ENCODE measurements at places on chromosomes 5 and 9. TPM values are rescaled to one million over a fixed set of nuclear protein-coding genes. Genes with fewer than 3 reads are reported as not detected.

GRCh38 chr5:90546216-90546837, 12.3 kb upstream of the ADGRV1 start:
- H3K27me3 ChIP-seq = peaks cover 2% of the 10 kb centered on the region
- no peaks in the 10 kb centered on the region for H3K36me3 ChIP-seq
- DNase-seq = no peak
- no peak overlapping the region for H3K27ac ChIP-seq
- H3K4me1 ChIP-seq = no peaks in the 10 kb centered on the region
- no peak overlapping the region for H3K4me3 ChIP-seq

GRCh38 chr9:77651203-77651602, 3.1 kb upstream of the GNA14 start:
- peaks cover 20% of the 10 kb centered on the region for H3K4me1 ChIP-seq
- DNase-seq = no peak
- H3K27ac ChIP-seq = no peak overlapping the region
- H3K36me3 ChIP-seq = no peaks in the 10 kb centered on the region

SLC1A1 gene
- 0.66 TPM for total RNA-seq

- no peak overlapping the region for H3K4me3 ChIP-seq
- H3K36me3 ChIP-seq = no peaks in the 10 kb centered on the region
- no peaks in the 10 kb centered on the region for H3K27me3 ChIP-seq
- no peak overlapping the region for H3K27ac ChIP-seq
- no peaks in the 10 kb centered on the region for H3K4me1 ChIP-seq
- DNase-seq = peak; percentile 72
Measured at GRCh38 chr9:642014-642413, 199.5 kb upstream of the DMRT1 start.

ITK gene
- 0.13 TPM for total RNA-seq

GKAP1 gene
- total RNA-seq = 11.8 TPM

DNA sequence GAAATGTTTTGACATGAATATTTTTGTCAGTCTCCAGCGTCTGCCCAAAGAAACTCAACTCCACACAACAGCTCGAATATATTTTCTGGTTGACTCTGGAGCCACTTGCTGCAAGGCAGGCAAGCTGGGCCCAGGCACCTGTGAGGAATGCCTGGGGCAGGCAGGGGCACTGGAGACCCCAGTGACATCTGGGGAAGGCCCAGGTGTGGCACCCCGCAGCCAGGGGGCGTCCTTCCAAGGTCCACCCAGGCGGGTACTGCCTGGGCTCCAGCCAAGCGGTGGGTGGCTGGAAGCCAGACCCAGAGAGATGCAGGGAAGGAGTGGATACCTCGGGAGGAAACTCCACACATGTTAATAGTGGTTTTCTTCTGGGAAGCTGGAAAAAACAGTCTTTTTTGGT, 125.9 kb downstream of the PHF2 start:
- no peak overlapping the region for H3K4me3 ChIP-seq
- no peaks in the 10 kb centered on the region for H3K36me3 ChIP-seq
- H3K4me1 ChIP-seq = no peaks in the 10 kb centered on the region

DNA sequence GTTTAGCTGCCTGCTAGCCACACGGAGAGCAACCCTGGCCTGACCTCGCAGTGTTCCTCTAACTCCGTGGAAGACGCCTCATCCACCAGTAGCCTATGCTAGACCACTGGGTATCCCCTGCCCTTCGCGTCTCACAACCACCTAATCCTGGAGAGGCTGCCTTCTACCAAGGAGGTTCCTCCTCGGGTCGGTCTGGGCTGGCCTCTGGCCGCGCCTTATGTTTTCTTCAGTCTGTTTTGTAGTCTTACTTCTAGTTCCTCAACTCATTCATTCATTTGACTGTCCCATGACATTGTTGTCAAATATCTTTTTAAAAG, 1.6 kb upstream of the TPM2 start:
- H3K4me1 ChIP-seq = peaks cover 35% of the 10 kb centered on the region
- peaks cover 34% of the 10 kb centered on the region for H3K36me3 ChIP-seq
- peak overlapping the region; percentile 97 for H3K27ac ChIP-seq
- no peak for DNase-seq
- H3K4me3 ChIP-seq = peak overlapping the region; percentile 80
- no peaks in the 10 kb centered on the region for H3K27me3 ChIP-seq

OSMR gene
- 4.4 TPM for total RNA-seq

DNA sequence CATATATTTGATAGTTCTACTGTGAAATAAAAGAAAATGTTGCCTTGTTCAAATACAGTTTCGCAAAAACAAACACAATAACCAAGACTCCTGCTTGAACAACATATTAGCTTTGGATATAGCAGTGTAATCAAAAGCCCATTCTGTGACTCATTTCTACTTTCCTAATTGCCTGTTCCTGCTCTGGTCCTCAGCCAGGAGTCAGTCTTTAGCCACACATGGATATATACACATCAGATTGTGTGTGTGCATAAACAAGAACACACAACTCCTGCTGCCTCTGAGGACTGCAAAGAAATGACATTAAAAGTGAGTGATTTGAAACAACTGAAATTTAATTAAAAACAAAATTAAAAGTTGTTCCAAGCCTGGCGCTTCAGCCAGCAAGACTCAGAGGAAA, 334.8 kb downstream of the TRIM32 start:
- no peak for DNase-seq
- H3K27ac ChIP-seq = no peak overlapping the region

MAPK9 gene
- 21.1 TPM for total RNA-seq

DNA sequence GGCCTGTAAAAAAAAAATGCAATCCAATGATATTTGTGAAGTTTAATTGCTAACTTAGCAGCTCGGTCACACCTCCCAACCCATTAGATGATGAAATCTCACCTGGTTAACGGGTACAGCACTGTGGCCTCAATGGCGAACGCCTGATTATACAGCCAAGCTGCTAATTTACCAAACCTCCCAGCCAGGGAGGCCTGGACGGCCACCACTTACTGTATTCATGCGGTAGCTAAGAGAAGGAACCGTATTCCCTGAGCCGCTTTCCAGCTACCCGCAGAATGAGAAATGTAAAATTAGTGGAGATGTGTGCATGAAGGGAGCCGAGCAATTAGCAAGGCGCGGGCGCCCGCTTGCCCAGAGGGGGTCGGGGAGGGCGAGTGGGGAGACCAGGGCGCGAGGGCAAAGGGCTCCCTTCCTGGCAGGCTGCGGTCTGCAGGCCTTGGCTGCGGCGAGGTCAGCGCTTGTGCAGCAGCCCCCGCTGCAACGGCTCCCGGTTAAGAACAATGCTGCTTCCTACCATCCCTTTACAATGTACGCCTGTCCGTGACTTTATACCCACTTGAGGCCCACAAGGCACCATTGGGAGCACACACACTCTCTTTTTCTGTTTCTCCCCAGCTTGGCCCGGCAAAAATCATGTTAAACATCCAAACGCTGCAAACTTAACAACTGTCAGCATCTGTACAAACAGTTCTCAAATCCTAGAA, 70.4 kb upstream of the TBCA start:
- no peaks in the 10 kb centered on the region for H3K36me3 ChIP-seq
- no peak for DNase-seq
- no peak overlapping the region for H3K27ac ChIP-seq
- no peak overlapping the region for H3K4me3 ChIP-seq

SARDH gene
- 6.3 TPM for total RNA-seq

PCDHGC3 gene
- 52.7 TPM for total RNA-seq

GRCh38 chr5:171986772-171987171, 19.7 kb downstream of the FBXW11 start:
- H3K4me3 ChIP-seq = no peak overlapping the region
- H3K27ac ChIP-seq = no peak overlapping the region
- DNase-seq = no peak
- H3K27me3 ChIP-seq = no peaks in the 10 kb centered on the region
- H3K36me3 ChIP-seq = peaks cover 3% of the 10 kb centered on the region
- H3K4me1 ChIP-seq = no peaks in the 10 kb centered on the region

GRCh38 chr5:80189701-80190100, 66.1 kb downstream of the SERINC5 start:
- no peak overlapping the region for H3K4me3 ChIP-seq
- H3K27me3 ChIP-seq = no peaks in the 10 kb centered on the region
- H3K4me1 ChIP-seq = peaks cover 39% of the 10 kb centered on the region

Measured in muscle of leg (tissue), 16 donors.